Activated CD4-positive, alpha-beta T cell treated with anti-CD3 and anti-CD28 coated beads for 24 hours (primary cell): ENCODE measurements at places on chromosomes 2 and 18.

GRCh38 chr2:198053148-198053547, 248.8 kb downstream of the PLCL1 start:
- DNase-seq = no peak

DNA sequence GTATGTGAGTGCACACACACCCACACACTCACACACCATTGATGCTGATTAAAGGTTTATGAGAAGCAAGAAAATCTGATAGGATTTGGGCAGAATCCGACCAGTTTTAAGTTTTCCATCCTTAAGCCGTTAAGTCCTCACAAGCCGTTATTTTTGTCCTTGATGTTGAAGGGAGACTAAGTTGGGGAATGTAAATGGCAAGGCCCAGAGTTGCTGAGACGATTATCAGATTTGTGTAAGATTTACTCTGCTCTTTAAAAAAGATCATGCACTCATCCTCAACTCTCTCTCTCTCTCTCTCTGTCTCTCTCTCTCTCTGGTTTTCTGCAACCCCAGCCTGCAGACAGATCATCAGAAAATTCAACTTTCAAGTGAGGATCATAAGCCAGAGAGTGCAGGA, 238.8 kb downstream of the SMAD2 start:
- DNase-seq = no peak

DNA sequence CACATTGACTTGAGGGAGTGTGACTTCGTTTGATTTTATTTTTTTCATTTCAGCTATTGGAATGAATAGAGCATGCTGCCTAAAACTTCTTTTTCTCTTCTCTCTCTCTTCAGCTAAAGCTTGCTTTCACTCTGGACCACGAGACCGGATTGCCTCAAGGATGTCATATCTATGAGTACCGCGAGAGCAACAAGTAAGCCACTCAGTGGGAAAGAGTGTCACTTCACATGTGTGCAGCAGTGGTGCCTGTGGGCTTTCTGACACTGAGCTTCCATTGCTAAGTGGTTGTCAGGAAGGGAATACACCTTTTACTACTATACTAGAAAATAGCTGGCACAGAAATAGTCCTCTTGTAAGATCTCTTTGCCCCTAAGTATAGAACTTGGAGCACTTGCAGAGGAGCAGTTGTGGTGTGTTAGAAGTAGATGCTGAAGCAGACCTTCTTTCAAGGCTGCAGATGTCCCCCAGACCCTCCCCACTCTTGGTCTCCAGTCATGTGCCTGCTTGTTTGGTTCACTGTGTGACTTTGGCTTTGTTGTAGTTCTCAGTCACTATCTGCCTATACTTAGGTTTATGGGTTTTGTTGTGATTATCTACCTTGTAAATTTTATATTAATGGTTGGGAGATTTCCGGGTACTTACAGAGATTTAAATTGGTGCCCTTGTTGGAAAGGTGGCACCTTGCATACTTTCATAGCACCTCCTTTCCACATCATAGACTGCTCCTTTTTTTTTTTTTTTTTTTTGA, 78.5 kb upstream of the ALPP start:
- DNase-seq = no peak

GRCh38 chr18:79763407-79763806, 34.3 kb upstream of the KCNG2 start:
- no peak for DNase-seq

DNA sequence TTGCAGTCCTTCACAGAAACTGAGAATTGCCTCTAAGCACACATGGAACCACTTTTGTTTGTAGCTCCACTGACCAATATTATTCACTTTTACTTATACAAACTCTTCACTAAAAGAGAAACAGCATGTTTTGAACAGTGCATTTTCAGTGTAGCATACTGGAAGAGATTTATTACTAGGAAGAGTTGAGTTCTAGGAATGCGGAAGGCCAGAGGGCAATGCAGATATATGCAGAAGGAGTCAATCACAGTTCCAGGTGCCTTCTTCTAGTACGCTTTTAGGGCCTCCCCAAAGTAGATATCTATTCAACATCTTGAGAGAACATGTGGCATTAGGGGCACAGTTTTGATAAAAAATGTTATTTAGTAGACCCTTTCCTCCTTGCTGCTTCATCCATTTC, 1654.0 kb upstream of the ZEB2 start:
- DNase-seq = no peak

- no peak for DNase-seq
Observed at GRCh38 chr2:54206596-54206995, 49.4 kb downstream of the TSPYL6 start.

DNA sequence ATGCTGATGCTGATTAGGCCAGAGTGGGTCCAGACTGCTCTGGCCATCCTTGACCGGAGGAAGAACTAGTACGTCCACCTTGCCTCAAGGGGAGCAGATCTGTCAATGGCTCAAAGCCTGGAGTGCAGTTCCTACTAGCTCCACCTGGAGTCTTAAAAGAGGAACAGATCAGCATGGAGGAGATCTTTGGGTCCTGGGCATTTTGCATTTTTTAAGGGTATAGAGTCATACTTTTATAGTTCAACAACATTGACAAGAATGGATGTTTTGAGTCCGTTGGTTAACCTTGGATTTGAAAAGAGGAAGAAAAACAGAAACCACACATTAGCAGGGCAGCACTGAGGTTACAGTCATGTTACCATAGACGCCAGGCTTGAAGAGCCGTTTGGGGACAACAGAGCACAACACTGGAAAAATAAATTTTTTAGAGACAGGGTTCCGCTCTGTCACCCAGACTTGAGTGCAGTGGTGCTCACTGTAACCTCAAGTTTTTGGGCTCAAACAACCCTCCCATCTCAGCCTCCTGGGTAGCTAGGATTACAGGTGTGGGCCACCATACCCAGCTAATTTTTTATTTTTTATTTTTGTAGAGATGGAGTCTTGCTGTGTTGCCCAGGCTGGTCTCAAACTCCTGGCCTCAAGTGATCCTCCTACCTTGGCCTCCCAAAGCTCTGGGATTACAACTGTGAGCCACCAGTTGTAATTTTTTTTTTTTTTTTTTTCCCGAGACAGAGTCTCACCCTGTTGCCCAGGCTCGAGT, 78.5 kb downstream of the PRKCE start:
- no peak for DNase-seq

DNA sequence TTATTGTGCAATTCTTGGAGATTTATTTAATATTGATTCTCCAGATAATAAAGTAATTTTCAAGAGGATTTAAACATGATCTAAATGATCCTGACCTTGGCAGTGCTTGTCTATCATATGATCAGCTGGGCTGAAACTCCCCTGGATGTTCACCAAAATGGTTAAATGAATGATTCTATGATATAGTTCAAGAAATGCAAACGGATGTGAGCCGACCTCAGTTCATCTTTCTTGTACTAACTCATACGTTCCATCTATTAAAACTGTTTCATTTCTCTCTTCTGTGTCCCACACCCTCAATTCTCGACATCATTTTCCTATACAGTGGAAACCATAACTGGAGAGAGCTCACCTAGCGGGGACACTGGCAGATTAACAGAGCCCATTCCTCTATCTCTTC, 281.7 kb upstream of the CCDC68 start:
- DNase-seq = no peak

DNA sequence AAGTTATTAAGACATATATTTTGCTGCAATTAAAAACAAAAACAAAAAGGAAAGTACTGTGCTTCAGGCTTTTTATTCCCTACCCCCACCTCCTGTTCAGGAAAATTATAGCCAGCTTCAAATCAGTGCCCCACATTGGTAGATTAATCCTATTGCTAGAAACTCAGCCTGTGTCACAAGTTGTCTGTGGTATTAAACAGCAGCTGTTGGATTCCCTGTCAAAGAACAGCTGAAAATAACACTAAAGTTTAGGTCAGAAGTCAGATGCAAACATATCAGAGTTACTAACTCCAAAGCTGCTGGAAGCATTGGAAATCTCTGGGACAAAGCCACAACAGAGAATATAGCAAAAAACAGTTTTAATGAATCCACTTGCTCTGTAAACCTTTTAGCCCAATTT, 818 bp upstream of the CCDC141 start:
- no peak for DNase-seq

DNA sequence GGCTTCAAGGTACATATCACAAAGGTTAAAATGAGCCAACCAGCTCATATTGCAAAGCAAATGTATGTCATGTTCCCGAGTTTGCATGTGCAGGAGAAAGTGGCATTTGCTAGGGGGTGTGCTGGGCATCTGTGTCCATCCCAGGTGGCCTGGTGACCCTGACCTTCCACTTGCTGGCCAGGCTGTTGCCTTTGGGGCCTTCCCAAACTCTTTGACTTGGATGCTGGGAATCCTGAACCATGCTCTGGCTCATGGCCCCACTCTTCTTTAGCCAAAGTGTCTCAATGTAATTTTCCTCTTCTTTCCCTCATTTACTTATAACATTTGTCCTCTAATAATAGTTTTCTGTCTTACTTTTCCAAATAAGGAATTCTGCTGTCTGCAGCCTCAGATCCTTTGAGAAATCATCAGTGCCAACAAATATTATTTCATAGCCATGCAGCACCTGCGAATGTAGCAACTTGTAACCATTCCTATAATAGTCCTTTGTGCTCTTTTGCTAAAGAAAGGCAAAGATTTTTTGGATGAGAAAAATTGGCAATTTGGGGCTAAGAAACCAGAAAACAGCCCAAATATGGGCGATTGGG, 64.2 kb downstream of the MTCL1 start:
- no peak for DNase-seq

DNA sequence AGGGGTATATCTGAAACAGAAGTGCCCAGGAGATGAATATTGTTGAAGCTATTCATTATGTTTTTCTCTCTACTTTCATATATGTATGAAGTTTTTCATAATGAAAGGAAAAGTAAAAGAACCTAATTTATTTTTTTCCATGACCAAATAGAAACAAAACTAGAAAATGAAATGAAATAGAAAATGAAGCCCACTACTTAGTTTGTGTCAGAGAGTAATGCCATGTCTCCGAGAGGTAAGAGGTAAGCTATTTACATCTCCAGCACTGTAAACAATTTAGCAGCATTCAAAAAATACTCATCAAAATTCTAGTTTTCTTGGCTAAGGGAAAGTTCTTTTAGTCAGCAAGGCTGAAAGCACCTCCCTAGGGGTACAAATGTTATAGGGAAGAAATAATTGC, 238.6 kb downstream of the PTH2R start:
- no peak for DNase-seq

DNA sequence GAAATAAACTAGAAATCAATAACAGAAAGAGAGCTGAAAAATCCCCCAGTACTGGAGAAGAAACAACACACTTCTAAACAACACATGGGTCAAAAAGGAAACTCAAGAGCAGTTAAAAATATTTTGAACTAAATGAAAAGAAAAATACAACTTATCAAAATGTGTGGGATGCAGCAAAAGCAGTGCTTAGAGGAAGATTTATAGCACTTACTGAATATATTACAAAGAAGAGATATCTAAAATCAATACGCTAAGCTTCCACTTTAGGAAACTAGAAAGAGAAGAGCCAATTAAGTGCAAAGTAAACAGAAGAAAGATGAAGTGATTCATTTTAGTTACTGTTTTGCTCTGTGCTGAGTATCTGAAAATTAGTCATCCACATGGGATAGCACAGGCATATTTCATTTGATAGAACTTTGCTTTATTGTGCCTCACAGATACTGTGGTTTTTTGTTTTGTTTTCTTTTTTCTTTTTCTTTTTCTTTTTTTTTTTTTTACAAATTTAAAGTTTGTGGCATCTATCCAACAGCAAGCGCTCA, 17.0 kb downstream of the TGFA start:
- no peak for DNase-seq

- DNase-seq = no peak
Observed at GRCh38 chr18:319720-320119, 51.9 kb upstream of the THOC1 start.

- DNase-seq = no peak
Observed at GRCh38 chr2:66127656-66128055, 307.3 kb upstream of the MEIS1 start.

- DNase-seq = no peak
Observed at GRCh38 chr2:241666627-241667400, 19.8 kb downstream of the DTYMK start.

GRCh38 chr2:62505750-62506420, at the start of gene TMEM17:
Gene TMEM17 (minus strand): TSS chr2:62506195. CDS start chr2:62506129, 66 bp downstream.
- peak; percentile 37 for DNase-seq

DNA sequence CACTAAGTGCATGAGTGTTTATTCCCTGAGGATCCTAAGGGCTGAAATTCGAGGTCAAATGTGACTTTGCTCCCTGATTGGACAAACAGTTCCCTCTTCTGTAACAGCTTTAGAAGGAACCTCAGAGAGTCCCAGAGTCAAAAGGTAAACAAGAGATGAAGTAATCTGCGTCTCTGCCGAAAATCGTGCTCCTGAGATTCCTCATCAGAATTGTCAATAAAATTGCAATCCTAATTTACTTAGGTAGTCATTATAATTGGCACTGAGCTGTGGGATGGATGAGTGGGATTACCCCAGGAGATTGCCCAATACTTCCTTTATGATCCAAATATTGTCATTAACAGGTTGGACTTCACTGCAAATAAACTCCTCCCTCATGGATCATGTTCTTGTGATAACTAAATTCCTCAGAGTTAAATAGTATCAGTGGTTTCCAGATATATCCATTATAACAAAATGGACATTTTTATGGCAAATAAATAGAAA, 907 bp upstream of the SUCLG1 start:
- no peak for DNase-seq

- DNase-seq = no peak
Observed at GRCh38 chr2:47893771-47894170, 12.5 kb downstream of the FBXO11 start.

- DNase-seq = peak; percentile 27
Observed at GRCh38 chr2:49973917-49974368, 819.6 kb upstream of the FSHR start.

DNA sequence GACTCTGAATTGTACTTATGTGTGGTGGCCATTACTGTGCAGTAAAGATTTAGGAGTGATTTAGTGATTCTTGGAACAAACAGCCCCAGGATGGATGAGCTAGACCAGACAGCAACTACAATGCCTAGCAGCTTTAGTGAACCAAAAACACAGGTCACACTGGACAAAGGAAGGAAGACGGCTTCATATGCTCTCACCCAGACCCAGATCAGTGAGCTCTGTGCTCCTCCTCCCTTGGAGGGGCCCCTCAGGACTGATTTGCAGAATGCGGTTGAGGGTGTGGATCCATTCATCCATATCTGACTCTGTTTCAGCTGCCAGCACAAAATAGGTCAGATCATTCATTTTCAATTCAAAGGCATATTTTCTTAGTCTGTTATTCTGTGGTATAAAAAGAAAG, 159.7 kb upstream of the CCDC195 start:
- DNase-seq = no peak

DNA sequence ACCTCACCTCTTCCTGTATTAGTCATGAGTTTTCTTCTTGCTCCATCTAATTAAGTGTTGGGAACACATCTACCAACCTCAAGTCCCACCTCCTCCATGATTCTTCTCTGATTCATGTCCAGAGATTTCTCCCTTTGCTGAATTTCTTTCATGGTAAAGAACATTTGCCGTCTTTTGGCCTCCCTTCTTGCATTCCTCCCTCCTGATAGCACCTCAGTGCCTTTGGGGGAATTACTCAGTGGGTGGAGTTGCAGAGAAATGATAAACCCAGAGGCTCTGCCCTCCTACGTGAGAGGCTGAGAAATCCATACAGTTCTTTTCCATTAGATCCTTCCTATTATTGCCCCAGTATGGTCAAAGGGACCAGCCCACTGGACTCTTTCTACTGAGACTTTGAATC, 651.9 kb downstream of the SLC4A3 start:
- no peak for DNase-seq

- no peak for DNase-seq
Observed at GRCh38 chr2:2056531-2056930, 274.5 kb downstream of the MYT1L start.

- DNase-seq = no peak
Observed at GRCh38 chr2:164737612-164738081, 104.0 kb downstream of the COBLL1 start.
